ENCODE measurements at places on chromosomes 2 and 18.

- no peak for DNase-seq
These were observed 19.4 kb downstream of the ZEB2 start for GRCh38 chr2:144500563-144500962.

- DNase-seq, result no peak
These were observed 47.5 kb downstream of the MARCO start for GRCh38 chr2:118989481-118989880.

- no peak for DNase-seq
These were observed 820 bp upstream of the MATN3 start for GRCh38 chr2:20013126-20013849.

DNA sequence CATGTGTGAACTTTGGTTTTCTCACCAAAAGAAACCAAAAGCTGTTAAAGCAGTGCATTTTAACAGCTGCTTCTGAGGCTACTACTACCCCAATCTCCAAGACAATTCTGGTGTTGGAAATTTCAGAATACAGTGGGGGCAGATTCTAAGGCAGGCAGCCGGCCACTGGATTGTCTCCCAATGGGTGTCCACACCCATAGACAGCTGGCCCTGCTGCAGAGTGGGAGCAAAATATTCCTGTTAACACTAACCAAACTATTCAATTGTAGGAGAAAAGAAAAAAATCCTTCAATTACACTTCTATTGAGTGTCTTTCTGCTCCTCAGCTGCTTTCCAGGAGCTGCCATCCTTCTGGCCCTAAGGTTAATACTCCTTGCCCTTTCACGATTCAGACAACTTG lies 223.7 kb downstream of the ALK start:
- no peak for DNase-seq

GRCh38 chr2:210964141-210964764 lies 407.9 kb downstream of the CPS1 start:
- DNase-seq, result no peak

DNA sequence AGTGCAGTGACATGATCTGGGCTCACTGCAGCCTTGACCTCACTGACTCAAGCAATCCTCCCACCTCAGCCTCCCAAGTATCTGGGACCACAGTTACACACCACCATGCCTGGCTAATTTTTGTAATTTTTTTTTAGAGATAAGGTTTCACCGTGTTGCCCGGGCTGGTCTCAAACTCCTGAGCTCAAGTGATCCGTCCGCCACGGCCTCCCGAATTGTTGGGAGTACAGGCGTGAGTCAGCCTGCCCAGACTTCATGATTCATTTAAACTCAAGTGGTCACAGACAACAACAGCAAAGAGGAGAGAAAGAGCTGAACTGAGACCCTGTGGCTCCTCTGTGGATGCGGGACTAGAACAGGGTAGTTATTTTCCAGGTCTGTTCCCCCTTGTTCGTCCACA lies 83.0 kb downstream of the TSHZ1 start:
- no peak for DNase-seq

DNA sequence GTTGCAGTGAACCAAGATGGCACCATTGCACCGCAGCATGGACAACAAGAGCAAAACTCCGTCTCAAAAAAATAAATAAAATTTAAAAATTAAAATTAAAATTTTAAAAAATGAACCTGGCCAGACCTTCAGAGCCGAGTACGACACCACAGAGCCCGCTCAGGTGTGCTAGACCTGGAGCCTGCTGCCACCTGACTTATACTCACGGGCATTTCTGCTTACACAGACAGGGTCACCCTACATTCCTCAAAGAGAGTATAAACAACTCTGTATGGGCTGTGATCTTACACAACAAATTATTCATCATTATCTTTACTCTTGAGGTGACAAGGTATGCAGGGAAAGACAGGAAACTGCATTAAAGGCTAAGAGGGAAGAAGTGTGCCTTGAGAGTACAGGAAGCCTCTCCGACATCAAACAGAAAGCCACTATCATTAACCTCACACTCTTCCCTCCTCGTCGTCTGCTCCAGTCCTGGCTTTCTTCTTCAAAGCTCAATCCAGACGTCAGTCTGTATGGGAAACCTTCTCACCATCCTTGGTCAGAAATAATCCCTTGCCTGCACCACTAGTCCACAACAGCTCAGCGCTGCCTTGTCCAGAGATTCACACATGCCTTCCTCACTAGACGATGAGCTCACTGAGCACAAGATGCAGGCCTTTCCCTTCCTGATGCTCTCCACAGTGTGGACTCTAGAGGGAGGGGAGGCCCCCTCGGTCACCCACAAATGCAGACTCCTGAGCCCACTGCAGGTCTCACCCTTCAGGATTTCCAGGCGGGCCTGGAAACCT lies 56.2 kb downstream of the UXS1 start:
- DNase-seq, result no peak

DNA sequence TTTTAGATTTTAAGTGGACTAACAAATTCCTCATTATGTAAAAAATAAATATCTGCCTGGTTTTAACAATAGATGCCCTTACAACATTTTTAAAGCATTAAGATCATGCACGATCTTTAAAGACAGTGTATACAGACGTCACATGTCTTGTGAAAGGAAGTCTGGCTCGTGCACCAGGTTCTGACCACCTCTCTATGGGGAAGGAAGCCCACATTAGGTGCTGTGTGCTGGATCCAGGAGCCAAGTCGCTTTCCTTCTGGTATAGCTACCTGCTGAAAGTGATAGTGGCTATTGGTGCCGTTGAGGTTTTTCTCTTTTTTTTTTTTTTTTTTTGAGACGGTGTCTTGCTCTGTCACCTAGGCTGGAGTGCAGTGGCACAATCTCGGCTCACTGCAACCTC lies 116.5 kb downstream of the NCK2 start:
- no peak for DNase-seq

- DNase-seq, result no peak
These were observed 354.7 kb downstream of the EIPR1 start for GRCh38 chr2:3022841-3023372.

- no peak for DNase-seq
These were observed 387.9 kb upstream of the POU3F3 start for GRCh38 chr2:104465981-104466380.

DNA sequence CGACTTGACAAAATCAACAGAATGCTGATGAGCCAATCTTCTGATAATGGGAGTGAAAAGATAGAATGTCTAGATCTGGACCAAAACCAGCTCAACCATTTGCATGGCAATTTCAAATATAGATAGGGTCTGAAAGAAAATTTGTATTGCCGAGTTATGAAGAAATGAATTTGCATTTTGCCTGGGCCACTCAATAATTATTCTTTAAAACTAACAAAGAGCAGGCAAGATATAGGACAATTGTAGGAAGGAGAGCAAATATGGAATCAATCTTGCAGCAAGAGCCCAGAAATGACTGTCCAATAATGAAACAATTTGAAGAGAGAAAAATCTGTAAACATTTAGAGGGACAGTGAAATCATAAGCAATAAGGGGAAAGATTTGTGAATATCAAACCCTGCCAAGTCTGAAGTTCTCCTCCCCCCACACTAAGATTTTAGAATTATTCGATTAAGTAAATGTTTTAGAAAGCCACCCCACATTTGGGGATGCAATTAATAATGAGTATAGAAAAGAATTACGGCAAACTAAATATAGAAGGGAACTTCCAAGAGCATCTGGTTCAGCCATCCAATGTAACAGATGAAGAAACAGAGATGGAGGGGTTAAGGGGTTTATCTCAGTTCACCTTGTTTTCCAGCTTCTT lies 377.4 kb downstream of the SETBP1 start:
- DNase-seq, result no peak

DNA sequence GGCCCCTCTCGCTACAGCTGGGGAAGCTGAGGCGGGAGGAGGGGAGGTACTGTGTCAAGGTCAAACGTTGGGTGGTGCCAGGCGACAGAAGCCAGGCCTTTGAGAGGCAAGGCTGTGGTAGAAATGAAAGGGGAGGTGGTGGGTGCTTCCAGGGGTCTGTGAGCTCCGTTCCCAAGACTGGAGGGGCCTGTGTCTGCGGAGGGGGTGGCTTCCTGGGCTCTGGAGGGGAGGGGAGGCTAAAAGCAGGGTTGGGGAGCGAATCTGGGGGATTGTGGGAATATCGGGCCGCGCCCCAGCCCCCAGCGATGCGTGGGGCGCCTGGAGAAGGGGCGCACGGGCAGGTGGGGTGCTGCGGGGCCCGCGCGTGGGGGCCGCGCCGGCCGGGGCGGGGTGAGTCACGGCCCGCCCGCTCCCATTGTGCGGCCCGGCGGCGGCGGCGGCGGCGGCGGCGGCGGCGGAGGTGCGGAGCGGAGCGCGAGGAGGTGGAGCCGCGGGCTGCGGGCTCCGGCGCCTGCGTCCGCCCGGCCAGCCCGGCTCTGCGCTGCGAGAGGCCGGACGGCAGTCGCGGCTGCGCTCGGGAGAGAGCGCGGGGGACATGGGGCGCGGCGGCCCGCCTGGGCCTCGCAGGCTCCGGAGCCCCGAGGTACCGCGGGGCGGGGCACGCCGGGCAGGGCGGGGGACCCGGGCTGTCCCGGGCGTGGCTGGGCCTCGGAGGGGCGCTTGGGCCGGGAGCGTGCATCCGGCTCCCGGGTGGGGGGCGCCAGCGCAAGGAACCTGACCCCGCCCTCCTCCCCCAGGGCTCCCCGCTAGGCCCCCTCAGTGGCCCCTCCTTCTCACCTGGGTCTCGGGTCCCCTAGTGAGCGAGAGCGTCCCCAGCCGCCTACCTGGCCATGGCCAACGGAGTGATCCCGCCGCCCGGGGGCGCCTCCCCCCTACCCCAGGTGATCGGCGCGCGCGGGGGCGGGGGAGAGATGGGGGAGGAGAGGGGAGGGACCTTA lies at the start of gene SLC4A3:
SLC4A3 (plus strand) TSS at position 528 of the 998 bp plus-strand sequence; CDS start at position 891, 363 bp downstream.
- DNase-seq, result no peak

DNA sequence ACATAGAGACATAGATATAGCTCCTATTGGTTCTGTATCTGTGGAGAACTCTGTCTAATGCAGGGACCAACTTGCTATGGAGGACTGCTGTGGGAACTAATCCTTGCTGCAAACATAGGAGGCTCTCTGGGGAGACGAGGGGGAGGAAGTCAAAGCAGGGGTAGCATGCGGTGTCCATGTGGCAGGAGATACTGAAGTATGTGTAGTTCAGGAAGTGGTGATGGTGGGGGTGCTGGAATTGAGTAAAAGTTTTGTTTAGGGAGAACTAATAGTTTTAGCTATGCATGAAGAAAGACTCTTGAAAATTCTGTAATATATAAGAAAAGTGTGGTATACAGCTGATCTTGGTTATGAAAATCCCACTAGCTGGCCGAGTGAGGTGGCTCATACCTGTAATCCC lies 62.0 kb downstream of the ANKRD44 start:
- no peak for DNase-seq

DNA sequence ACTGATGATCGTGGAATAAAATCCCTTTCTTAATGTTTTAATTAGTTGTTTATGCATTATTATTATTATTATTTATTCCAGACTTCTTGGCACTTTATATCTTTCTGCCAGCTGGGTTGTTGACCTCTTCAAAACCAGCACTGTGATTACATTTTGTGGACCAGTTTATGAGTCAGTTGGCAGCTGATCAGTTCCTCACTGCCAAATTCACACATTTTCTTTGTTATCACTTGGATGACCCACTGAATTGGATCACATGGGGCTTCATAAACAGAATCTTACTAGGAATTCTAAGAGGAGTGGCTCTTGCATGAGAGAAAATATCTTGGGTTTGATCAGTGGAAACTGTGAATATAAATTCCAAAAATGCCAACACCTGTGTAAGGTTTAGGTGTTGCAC lies 321.8 kb upstream of the SPRED2 start:
- no peak for DNase-seq

DNA sequence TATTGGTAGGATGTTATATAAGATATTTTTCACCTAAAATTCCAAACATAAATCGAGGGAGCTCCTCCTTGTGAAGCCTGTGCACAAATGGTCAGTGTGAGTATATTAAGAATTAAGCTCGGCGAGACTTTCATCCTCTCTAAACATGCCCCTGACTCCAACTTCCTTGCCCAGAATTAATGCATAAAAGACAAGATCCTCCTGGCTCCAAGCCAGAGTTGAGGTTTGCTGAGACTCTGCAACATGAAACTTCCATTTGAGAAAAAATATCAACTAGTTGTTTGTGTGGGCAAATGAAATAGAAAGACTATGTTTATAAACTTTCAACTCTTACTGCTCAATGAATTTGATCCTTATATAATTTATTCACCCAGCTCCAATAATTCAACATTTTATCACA lies 68.1 kb downstream of the CCDC178 start:
- no peak for DNase-seq

GRCh38 chr2:237556773-237557632 lies 9.4 kb upstream of the PRLH start:
- DNase-seq, result no peak

DNA sequence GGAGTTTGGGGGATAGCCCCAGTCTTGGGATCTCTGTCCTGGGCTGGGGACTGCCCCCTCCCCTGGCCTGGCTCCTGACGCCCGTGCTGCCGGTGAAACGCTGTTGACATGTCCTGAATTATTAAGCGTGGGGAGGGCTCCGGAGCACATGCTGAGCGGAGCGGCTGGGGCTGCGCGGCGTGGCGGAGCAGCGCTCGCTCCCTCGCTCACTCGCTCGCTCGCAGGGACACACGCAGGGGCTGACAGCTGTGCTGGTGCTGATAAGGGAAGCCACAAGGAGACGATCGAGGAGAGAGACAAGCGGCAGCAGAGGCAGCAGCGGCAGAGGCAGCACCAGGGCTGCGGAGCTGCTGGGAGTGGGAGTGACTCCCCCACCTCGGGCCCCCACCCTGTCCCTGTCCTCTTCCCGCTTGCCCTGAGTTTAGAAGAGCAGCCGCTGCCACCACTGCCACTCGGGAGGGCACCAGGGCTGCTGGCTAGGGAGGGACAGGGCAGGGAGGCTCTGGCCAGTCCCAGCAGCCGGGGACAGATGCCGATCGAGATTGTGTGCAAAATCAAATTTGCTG lies at the start of gene ASIC4:
ASIC4 (plus strand) TSS at position 287 of the 566 bp plus-strand sequence; CDS start at position 530, 243 bp downstream.
- no peak for DNase-seq

- no peak for DNase-seq
These were observed 124.8 kb downstream of the NUP35 start for GRCh38 chr2:183248866-183249567.

- no peak for DNase-seq
These were observed 141.1 kb downstream of the EN1 start for GRCh38 chr2:118706371-118706770.

GRCh38 chr18:62554061-62554815 lies 31.4 kb downstream of the ZCCHC2 start:
- no peak for DNase-seq

DNA sequence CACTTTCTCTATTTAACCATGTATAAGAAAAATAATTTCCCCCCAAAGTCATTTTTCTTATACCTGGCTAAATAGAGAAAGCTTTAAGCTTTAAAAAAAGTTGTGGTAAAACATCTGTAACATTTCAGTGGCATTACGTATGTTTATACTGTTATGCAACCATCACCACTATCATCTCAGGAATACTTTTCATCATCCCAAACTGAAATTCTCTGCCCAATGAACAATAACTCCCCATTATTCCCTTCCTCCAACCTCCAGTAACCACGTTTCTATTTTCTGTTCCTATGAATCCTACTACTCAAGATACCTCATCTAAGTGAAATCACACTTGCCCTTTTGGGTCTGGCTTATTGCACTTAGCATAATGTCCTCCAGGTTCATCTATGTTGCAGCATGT lies 1.7 kb upstream of the SLC3A1 start:
- no peak for DNase-seq

DNA sequence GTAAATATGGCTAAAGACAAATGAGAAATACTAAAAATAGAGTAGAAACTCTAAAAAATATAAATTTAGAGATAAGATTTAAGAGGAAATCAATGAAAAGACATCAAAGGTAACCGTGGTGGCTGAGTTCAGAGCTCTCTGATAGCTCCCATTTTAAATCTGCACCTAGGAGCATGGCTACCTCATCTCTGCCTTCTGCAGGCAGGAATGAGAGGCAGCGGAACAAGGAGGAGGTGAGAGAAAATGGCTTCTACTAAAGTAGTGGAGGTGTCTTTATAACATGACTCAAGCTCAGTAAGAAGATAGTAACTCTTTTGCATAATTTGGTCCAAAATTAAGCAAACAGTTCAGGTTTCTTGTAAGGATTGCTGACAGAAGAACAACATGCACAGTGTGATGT lies 758.7 kb upstream of the FSHR start:
- DNase-seq, result no peak

All from activated T-helper 1 cell treated with anti-CD3 and anti-CD28 coated beads, Interleukin-2, amount 50 U/mL, for 16 hours (primary cell).